ENCODE measurements at places on chromosomes 12 and 14.

- no peak for DNase-seq
Observed at GRCh38 chr12:105920161-105920684, 218.5 kb downstream of the NUAK1 start.

GRCh38 chr12:124450376-124450750 lies 117.0 kb downstream of the NCOR2 start:
- DNase-seq: no peak

DNA sequence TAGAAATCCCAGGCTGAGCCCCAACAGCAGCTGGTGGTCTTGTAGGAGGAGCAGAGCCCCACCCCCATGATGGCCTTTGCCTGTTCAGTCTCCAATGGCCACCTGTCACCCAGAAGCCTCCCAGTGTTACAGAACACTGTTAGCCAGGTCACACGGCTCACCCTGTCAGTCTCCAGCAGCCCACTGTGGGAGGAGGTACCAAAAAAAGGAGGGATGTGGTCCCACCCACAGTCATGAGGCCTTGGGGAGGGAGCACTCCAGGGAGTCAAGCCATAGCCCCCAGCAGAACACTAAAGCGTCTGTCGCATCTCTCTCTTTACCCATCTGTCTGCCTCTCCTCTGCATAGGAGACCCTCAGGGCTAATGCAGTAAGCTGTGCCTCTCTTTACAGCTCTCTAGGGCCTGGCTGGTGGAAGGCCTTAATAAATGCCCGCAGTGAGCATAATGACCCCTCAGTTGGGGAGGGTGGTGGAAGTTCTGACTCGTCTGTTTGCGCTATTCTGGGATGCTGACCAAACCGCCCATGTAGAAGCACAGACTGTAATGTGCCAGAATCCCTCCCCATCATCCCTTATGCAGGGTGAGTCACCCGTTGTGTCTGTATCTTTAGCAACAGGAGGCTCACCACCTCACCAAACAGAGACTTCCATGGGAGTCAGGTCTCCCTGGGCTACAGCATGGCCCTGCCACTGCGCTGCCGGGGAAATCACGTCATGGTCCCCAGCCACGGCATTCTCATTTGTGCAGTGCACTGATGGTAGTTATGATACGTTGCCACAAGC lies 14.6 kb downstream of the C14orf132 start:
- peak; percentile 28 for DNase-seq

DNA sequence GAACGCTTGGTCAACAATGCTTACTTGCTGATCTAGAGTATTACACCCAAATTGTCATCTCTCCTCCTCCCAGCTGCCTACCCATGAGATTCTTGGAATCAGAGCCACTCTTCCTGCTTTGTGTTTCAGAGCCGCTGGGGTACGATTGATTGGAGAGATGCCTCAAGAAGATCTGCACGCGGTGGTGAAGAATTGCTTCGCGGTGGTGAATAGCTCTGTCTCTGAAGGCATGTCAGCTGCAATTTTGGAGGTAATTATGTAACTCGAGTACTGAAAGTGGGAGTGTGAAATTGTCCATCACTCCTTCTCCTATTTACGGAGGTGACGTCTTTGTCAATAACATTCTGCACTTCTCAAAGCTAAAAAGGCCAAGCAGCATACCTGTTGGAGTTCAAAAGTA lies 93.9 kb downstream of the GLT1D1 start:
- DNase-seq: no peak

GRCh38 chr14:26204728-26205479 lies 392.9 kb downstream of the NOVA1 start:
- DNase-seq: no peak

DNA sequence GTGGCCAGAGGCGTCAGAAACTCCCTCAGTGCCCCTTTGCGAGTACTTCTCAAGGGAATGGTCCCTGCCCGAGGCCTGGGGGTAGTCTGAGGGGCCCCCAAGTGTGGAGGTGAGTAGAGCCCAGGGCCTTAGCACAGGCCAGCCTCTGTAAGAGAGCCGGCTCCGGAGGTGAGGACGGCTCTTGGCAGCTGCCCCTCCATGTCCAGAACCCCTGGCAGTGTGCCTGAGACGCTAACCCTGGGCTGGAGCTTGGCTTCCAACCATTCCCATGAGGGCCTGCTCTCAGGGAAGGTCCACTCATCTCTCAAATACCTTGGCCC lies 61.7 kb downstream of the PRMT8 start:
- DNase-seq: no peak

- no peak for DNase-seq
Observed at GRCh38 chr12:69324797-69325466, 23.2 kb upstream of the LYZ start.

GRCh38 chr12:100858656-100859055 lies 64.1 kb downstream of the ANO4 start:
- no peak for DNase-seq

DNA sequence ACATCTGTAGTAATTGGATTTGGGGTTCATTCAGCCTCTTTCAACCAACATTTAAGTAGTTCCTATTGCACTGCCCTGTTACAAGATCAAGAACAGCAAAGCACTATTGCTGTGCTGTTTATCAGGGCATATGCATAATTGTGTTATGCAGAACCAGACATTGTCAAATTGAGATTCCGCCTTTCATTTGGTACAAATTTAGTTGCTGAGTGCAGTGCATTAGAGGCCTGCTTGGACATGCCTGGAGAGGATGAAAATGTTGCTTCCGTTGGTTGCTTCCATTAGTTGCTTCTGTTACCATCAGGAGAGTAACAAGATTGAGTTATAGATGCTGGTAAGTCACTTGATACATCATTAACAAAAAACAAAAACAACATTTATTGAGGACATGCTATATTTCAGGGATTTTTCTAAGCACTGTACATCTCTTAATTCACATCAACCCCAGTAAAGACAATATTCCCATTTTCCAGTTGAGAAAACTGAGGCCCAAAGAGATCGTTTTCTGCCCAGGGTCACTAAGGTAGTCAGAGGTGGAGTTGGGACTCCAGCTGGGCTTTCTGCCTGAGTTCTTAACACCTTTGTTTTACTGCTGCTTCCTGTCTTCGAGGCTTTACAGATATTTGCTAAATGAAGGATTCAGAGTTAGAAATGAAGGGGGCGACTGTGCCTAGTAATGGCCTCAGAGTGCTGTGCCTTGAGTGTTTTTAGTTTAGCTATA lies 79.3 kb downstream of the PPP2R5C start:
- DNase-seq: no peak

GRCh38 chr12:4252601-4253000 lies 21.0 kb upstream of the CCND2 start:
- DNase-seq: no peak

- no peak for DNase-seq
Observed at GRCh38 chr14:22878271-22879246, 4.5 kb upstream of the REM2 start.

DNA sequence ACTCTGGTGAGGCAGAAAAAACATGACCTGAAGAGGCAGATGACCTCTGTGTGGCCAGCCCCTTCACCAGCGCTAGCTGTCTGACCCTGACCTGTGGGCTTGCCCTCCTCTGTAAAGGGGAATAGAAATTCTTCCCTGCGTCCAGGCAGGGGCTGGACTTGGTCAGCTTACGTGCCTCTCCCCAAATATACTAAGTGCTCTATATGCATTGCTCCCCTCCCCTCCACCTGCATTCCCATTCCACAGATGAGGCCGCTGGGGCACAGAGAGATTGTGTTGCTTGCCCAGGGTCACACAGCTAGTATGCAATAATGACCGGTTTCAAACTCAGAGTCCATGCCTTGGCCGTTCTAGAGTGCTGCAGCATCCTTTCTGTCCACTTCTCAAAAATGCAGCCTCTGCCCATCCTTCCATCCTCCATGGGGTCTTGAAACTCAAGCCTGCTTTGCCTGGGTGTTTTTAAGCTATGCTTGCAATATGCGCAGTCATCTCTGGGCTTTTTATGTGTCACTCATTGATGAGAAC lies 303.9 kb downstream of the CACNA1C start:
- DNase-seq: no peak

DNA sequence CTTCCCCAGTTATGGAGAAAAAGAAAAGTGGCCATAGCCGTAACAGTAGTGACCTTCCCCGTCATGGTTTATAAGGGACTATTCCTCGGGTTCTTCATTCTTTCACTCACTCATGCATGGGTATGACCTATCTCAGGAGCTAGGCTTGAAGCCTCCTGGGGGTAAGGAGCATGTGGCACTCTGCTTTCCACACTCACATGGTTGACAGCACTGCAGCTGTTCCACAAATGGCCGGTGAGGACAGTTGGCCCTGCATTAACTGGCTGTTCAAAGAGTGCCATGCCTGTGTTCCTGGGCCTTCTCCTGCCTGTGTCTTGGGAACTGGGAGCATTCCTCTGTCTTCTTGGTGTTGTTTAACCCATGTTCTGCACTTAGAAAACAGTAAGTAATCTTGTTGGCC lies 66.2 kb upstream of the PNMA1 start:
- DNase-seq: no peak

DNA sequence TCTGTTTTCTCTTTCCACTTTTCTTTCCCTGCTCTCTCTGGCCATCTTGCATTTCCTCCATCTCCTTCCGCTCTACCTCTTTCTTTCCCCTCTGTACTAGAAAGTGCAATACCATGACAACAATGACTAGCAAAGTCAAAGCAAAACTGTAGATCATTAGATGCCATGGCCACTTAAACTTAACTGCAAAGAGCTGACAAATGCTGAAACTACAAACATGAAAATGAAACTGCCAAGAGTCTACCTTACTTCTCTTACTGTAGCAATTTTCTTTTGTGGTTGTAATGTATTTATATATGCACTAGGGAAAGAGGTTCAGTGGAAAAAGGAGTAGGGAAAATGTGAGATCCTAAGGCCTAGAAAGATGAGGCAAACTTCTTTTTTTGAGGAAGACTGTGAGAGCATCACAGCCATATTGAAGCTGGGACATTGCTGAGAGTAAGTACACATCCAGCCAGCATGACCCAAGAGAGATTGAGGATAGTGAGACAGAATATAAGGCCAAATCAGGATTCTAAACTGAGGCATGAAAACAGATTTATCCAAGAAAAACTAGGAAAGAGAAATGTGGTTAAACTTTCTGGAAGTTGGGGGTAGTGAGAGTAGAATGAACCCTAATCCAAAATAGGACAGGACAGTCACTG lies 276.6 kb upstream of the NAV3 start:
- no peak for DNase-seq

- DNase-seq: no peak
Observed at GRCh38 chr12:108117163-108117849, 11.8 kb upstream of the WSCD2 start.

GRCh38 chr12:112236786-112237185 lies 111.4 kb downstream of the TRAFD1 start:
- no peak for DNase-seq

DNA sequence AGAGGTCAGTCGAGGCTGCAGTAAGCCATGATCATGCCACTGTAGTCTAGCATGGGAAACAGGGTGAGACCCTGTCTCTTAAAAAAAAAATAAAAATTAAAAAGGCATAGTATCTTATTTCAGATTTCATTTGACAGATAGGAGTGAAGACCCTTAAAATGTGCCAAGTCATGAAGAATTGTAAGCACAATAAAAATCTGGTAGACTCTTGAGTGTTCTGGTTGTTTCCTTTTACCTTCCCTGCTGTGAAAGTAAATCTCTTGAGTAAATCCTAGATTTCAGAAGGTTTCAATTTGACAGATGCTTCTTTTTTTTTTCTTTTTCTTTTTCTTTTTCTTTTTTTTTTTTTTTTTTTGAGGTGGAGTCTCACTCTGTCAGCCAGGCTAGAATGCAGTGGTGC lies 109.0 kb downstream of the ESR2 start:
- DNase-seq: no peak

DNA sequence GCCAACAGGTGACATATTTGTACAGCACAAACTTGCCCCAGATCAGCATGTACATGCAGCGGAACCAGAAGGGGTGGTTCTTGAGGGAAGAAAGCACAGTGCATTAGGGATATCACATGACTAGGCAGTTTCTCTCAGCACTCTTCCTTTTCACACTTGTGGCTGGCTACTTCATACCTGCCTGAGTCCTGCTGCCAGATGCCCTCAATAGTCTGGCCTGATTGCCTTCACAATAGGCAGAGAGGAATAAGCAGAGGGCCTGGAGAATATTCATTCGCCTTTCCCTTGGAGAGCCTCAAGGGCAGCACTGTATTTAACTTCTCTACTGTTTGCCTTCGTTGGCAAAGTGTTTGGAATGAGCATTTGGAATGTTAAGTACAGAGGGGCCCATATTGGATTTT lies 7.9 kb downstream of the EMG1 start:
- no peak for DNase-seq

DNA sequence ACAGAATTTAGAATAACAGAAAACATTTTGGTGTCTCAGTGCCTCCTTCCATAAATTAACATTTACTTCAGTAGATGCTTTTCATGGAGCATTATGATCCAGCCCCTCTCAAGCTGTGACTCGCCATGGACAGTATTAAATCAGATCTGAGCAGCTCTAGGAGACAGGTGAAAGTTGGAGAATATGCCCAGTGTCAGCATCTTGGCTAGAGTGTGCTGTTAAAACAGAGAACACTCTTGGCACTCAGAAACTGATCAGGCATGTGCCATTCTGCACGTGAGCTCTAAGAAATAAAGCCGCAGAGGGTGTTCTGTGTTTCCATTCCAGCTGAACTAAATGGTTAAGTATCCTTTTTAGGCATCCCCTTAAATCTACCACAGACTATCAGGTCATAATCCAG lies 68.0 kb downstream of the DIP2B start:
- DNase-seq: no peak

DNA sequence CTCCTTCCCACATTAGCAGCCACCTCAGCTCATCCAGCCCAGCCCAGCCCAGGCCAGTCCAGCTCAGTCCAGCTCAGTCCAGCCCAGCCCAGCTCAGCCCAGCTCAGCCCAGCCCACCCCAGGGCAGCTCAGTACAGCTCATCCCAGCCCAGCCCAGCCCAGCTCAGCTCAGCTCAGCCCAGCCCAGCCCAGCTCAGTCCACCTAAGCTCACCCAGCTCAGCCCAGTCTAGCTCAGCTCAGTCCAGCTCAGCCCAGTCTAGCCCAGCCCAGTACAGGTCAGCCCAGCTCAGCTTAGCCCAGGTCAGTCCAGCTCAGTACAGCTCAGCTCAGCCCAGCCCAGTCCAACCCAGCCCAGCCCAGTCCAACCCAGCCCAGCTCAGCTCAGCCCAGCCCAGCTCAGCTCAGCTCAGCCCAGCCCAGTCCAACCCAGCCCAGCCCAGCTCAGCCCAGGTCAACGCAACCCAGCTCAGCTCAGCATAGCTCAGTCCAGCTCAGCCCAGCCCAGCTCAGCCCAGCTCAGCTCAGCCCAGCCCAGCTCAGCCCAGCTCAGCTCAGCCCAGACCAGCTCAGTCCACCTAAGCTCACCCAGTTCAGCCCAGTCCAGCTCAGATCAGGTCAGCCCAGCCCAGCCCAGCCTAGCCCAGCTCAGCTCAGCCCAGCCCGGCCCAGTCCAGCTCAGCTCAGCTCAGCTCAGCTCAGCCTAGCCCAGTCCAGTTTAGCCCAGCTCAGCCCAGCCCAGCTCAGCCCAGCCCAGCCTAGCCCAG lies 63.0 kb downstream of the TMEM121 start:
- no peak for DNase-seq

GRCh38 chr12:76781321-76781720 lies 17.4 kb downstream of the ZDHHC17 start:
- DNase-seq: no peak

- DNase-seq: no peak
Observed at GRCh38 chr12:53496752-53497032, 2.6 kb downstream of the MAP3K12 start.

GRCh38 chr12:1572731-1573130 lies 21.6 kb downstream of the FBXL14 start:
- no peak for DNase-seq

Data from COR-L47 (cell line).